ENCODE measurements at places on chromosomes 13 and 19. TPM values are rescaled to one million over a fixed set of nuclear protein-coding genes. Genes with fewer than 3 reads are reported as not detected.

The NPAS1 gene
- 0.42 TPM for total RNA-seq

The ZNF112 gene
- total RNA-seq, result 5.9 TPM

The RNF17 gene
- total RNA-seq, result 0.21 TPM

The MATK gene
- total RNA-seq, result 2.2 TPM

The OR7A17 gene
- total RNA-seq, result not detected

The TEX29 gene
- 2.4 TPM for total RNA-seq

The ZNF541 gene
- total RNA-seq, result not detected

The ZNF285 gene
- 6.1 TPM for total RNA-seq

The MTMR6 gene
- 16.5 TPM for total RNA-seq

The CCL25 gene
- total RNA-seq, result not detected

The ZNF302 gene
- 47.3 TPM for total RNA-seq

The FBXO17 gene
- 52.8 TPM for total RNA-seq

The RFX1 gene
- total RNA-seq, result 7.2 TPM

The CATSPERD gene
- total RNA-seq, result not detected

The LIM2 gene
- total RNA-seq, result not detected

The ZNF627 gene
- 12.6 TPM for total RNA-seq

The ADAMTSL5 gene
- 17.4 TPM for total RNA-seq

The CLEC17A gene
- total RNA-seq, result not detected

The ZNF296 gene
- total RNA-seq, result 2.1 TPM

The SOX1 gene
- total RNA-seq, result not detected

The ZNF554 gene
- 9.0 TPM for total RNA-seq

The DLEU7 gene
- 43.5 TPM for total RNA-seq

The PLPPR2 gene
- 21.9 TPM for total RNA-seq

The TUBB4A gene
- 26.2 TPM for total RNA-seq

The PSG7 gene
- not detected for total RNA-seq

The SF3A2 gene
- 84.0 TPM for total RNA-seq

The KASH5 gene
- not detected for total RNA-seq

The CGB2 gene
- total RNA-seq, result not detected

The SRRM5 gene
- 0.84 TPM for total RNA-seq

The GNA15 gene
- 22.5 TPM for total RNA-seq

The KCNC3 gene
- 0.44 TPM for total RNA-seq

The IGSF23 gene
- not detected for total RNA-seq

The ZNF432 gene
- total RNA-seq, result 10.1 TPM

The RCBTB2 gene
- total RNA-seq, result 9.9 TPM

The SBK3 gene
- total RNA-seq, result not detected

The PDCD2L gene
- 10.0 TPM for total RNA-seq

The LPAR6 gene
- 25.8 TPM for total RNA-seq

The ZNF264 gene
- total RNA-seq, result 37.8 TPM

The TIMM29 gene
- total RNA-seq, result 40.4 TPM

The ZSCAN4 gene
- total RNA-seq, result not detected

The DHRS12 gene
- 19.0 TPM for total RNA-seq

The SKA3 gene
- 0.30 TPM for total RNA-seq

Measured in tibial nerve (tissue), 4 donors.